SJCRH30 (cell line): ENCODE measurements at places on chromosomes 12 and 14.

- no peaks in the 10 kb centered on the region for H3K27me3 ChIP-seq
- no peaks in the 10 kb centered on the region for H3K4me1 ChIP-seq
- no peak for DNase-seq
- H3K4me3 ChIP-seq = no peak overlapping the region
- no peak overlapping the region for H3K27ac ChIP-seq
Observed at GRCh38 chr14:65892315-65892714, 479.8 kb downstream of the FUT8 start.

DNA sequence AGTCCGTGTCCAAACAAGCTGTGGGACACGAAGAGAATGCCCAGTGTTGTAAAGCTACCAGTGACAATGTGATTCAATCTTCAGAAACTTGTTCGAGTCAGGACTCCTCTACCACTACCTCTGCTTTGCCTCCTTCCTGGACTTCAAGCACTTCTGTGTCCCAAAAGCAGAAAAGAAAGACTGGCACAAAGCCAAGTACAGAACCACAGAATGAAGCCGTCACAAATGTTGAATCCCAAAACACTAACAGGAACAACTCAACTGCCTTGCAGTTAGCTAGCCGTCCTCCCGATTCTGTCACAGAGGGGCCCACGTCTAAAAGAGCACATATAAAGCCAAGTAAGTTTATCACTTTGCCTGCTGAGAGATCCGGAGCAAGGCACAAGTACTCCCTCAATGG lies 284.9 kb downstream of the LRFN5 start:
- no peaks in the 10 kb centered on the region for H3K36me3 ChIP-seq
- no peaks in the 10 kb centered on the region for H3K27me3 ChIP-seq
- H3K4me3 ChIP-seq = no peak overlapping the region
- H3K27ac ChIP-seq = no peak overlapping the region
- H3K4me1 ChIP-seq = no peaks in the 10 kb centered on the region
- DNase-seq = peak; percentile 14

- no peaks in the 10 kb centered on the region for H3K4me1 ChIP-seq
- no peaks in the 10 kb centered on the region for H3K27me3 ChIP-seq
- no peak overlapping the region for H3K4me3 ChIP-seq
Observed at GRCh38 chr12:9606736-9607372, 862 bp downstream of the KLRB1 start.

- no peak overlapping the region for H3K27ac ChIP-seq
- H3K4me1 ChIP-seq = no peaks in the 10 kb centered on the region
- H3K36me3 ChIP-seq = no peaks in the 10 kb centered on the region
Observed at GRCh38 chr12:47067176-47067575, 12.2 kb upstream of the PCED1B start.

- H3K27me3 ChIP-seq = no peaks in the 10 kb centered on the region
- peak; percentile 52 for DNase-seq
- no peaks in the 10 kb centered on the region for H3K36me3 ChIP-seq
- H3K27ac ChIP-seq = peak overlapping the region; percentile 72
- peak overlapping the region; percentile 68 for H3K4me3 ChIP-seq
- H3K4me1 ChIP-seq = peaks cover 9% of the 10 kb centered on the region
Observed at GRCh38 chr14:89702073-89702875, 252.3 kb downstream of the EFCAB11 start.

DNA sequence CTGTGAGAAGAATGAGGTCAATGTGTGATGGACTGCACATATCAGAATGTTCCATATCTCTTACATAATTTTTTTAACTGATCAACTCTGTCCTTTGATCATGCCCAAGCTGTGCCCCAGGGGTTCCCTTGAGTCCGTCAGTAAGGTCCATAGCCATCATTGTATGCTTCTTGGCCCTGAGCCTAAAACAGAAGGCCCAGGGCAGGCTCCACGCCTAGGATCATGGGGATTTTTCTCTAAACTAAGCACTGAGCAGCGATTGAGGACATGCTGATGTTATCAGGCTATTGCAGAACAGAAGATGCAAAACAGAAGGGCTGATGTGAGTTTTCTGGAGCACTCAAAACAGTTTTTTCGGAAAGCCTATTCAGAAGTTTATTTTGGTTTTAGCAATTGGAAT lies 20.9 kb downstream of the RNASE9 start:
- no peak overlapping the region for H3K4me3 ChIP-seq
- H3K27ac ChIP-seq = no peak overlapping the region
- no peak for DNase-seq
- no peaks in the 10 kb centered on the region for H3K27me3 ChIP-seq
- H3K4me1 ChIP-seq = no peaks in the 10 kb centered on the region

DNA sequence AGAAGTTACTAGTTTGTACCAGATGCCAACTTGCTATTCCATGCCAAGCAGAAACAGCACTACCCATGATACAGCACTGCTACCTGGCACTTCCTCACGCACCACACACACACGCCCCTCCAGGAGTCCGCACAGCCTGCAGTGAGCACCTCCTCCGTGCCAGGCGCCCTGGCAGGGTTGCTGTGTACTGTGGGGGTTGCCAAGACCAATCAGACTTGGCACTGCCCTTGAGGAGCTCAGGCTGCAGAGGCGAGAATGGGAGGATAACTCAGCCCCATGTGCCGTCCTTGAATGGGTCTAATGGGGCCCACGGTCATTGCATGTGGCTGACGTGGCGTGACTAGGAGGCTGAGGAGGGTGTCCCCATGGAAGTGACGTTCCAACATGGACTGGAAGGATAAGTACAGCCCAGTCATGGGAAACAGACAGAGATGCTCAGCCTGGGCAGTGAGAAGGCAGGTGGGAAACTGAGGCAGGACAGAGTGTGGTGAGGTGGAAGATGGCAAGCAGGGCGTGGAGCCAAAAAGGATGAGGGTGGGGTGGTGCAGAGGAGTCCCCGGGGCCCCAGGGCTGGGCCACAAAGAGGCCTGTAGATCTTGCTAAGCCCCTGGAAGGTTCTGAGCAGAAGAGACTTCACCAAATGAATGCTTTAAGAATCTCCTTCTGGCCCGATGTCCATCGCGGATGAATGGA lies 65.3 kb upstream of the C14orf180 start:
- H3K4me1 ChIP-seq = no peaks in the 10 kb centered on the region
- H3K4me3 ChIP-seq = no peak overlapping the region
- no peak for DNase-seq
- no peaks in the 10 kb centered on the region for H3K36me3 ChIP-seq
- H3K27ac ChIP-seq = no peak overlapping the region

GRCh38 chr14:20857630-20858261 lies 33.4 kb upstream of the RNASE3 start:
- no peaks in the 10 kb centered on the region for H3K4me1 ChIP-seq
- no peak overlapping the region for H3K4me3 ChIP-seq
- no peaks in the 10 kb centered on the region; the same call in 1 of the 2 replicates for H3K27me3 ChIP-seq
- H3K27ac ChIP-seq = no peak overlapping the region

GRCh38 chr12:79085106-79085682 lies 220.6 kb downstream of the SYT1 start:
- H3K27ac ChIP-seq = no peak overlapping the region
- H3K27me3 ChIP-seq = no peaks in the 10 kb centered on the region
- no peak overlapping the region for H3K4me3 ChIP-seq
- H3K4me1 ChIP-seq = no peaks in the 10 kb centered on the region
- no peak for DNase-seq

- H3K4me3 ChIP-seq = no peak overlapping the region
- no peaks in the 10 kb centered on the region for H3K36me3 ChIP-seq
- no peak for DNase-seq
Observed at GRCh38 chr14:69287098-69288010, 27.4 kb downstream of the GALNT16 start.

GRCh38 chr14:61484826-61485584 lies 163.6 kb downstream of the PRKCH start:
- no peaks in the 10 kb centered on the region for H3K4me1 ChIP-seq
- DNase-seq = no peak
- no peak overlapping the region for H3K4me3 ChIP-seq
- H3K36me3 ChIP-seq = no peaks in the 10 kb centered on the region
- H3K27ac ChIP-seq = no peak overlapping the region
- no peaks in the 10 kb centered on the region for H3K27me3 ChIP-seq

DNA sequence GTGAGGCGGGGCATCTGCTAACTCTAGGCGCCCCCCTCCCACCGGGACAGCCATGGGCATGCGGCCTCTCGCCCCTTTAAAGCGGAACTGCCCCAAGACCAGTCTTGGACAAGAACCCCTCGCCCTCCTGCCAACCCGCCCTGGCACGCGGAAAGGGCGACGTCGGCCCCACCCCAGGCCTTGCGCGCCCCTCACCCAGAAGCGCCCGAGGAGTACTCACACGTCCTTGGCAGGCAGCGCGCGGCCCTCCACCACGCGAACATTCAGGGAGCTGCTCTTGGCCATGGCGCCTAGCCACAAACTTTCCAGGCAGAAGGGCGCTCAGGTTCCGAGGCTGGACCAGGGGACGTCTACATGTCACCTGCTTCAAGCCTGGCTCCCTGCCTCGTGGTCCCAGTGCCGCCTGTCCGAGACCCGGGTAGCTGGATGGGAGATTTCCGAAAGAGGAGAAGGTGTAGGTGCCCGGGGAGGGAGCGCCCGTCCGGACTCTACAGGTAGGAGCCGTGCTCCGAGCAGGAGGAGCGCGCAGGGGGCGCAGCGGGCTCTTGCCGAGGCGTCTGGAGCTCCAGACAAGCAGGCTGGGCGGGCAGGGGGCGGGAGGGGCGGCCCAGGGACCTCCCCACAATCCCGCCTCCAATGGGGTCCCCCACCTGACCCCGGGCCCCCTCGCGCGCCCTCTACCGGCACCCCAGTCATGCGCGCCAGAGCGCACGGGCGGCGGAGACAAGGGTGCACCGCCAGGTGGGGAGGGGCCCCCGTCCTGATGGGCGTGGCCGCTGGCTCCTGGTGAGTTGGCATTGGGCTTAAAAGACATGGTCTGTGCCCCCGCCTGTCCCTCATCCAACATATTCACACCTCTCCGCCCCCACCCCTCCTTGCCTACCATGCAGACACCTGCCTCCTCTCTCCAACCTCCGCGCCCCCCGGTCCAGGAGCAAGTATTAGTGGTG lies at the start of gene RASAL1:
TSS of gene RASAL1 (minus strand) at position 584 of the 950 bp plus-strand sequence. CDS start at position 285, 299 bp downstream.
- H3K27me3 ChIP-seq = no peaks in the 10 kb centered on the region
- H3K36me3 ChIP-seq = no peaks in the 10 kb centered on the region
- no peak within 1 kb of the TSS for H3K27ac ChIP-seq
- no peak within 1 kb of the TSS for H3K4me3 ChIP-seq
- no peak for DNase-seq
- peaks cover 9% of the 10 kb centered on the region for H3K4me1 ChIP-seq

GRCh38 chr12:22974865-22975264 lies 349.9 kb downstream of the ETNK1 start:
- H3K4me1 ChIP-seq = no peaks in the 10 kb centered on the region
- no peak overlapping the region for H3K27ac ChIP-seq
- no peaks in the 10 kb centered on the region for H3K27me3 ChIP-seq
- no peak for DNase-seq
- H3K4me3 ChIP-seq = no peak overlapping the region

GRCh38 chr12:102956738-102957327 lies 641 bp upstream of the ASCL1 start:
- H3K27me3 ChIP-seq = no peaks in the 10 kb centered on the region
- H3K4me1 ChIP-seq = no peaks in the 10 kb centered on the region
- H3K27ac ChIP-seq = no peak overlapping the region
- no peaks in the 10 kb centered on the region for H3K36me3 ChIP-seq
- DNase-seq = no peak
- no peak overlapping the region for H3K4me3 ChIP-seq

- peak overlapping the region; percentile 94 for H3K27ac ChIP-seq
- peaks cover 46% of the 10 kb centered on the region for H3K4me1 ChIP-seq
- H3K36me3 ChIP-seq = no peaks in the 10 kb centered on the region
- no peak overlapping the region for H3K4me3 ChIP-seq
- DNase-seq = no peak
- H3K27me3 ChIP-seq = no peaks in the 10 kb centered on the region
Observed at GRCh38 chr14:61104358-61104757, 123.3 kb downstream of the SLC38A6 start.

DNA sequence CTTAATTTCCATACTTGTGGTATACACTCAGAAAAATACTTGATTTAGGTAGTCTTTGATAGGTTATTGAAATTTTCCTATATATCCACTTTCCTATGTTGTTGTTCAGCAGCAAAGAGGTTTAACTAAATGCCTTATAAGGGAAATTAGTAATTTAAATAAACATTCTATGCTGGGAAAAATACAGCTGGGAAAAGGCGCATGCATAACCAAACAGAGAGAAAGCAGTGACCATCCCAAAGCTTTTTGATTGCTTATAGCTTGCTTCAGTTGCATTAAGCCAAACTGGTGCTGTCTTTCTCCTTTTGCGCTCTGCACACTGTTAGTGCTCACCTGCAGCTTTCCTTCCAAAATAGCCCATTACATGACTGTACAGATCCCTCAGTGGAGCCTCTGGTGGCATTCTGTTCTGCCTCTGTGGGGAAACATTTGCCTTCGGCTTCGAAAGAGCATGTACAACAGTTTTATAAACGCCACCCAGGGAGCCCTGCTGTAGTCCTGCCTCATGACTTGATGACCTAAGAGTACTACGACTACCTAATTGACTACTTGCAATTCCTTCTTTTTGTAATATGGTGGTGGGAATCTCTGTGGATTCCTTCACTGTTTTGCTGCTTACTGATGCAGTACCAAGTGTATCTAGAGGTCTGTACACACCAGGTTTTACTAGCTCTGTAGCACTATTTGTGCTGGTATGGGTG lies 120.8 kb downstream of the RALGAPA1 start:
- no peaks in the 10 kb centered on the region for H3K27me3 ChIP-seq
- no peak overlapping the region for H3K27ac ChIP-seq
- no peaks in the 10 kb centered on the region for H3K4me1 ChIP-seq
- 0 out of 2 replicates have a peak, but pooled peaks cover 2% of the 10 kb centered on the region for H3K36me3 ChIP-seq

GRCh38 chr12:26158078-26158764 lies 33.4 kb upstream of the BHLHE41 start:
- H3K27me3 ChIP-seq = no peaks in the 10 kb centered on the region
- peaks cover 10% of the 10 kb centered on the region for H3K4me1 ChIP-seq
- no peaks in the 10 kb centered on the region for H3K36me3 ChIP-seq
- no peak overlapping the region for H3K4me3 ChIP-seq
- H3K27ac ChIP-seq = no peak overlapping the region
